ENCODE measurements at places on chromosomes 2 and 18.

DNA sequence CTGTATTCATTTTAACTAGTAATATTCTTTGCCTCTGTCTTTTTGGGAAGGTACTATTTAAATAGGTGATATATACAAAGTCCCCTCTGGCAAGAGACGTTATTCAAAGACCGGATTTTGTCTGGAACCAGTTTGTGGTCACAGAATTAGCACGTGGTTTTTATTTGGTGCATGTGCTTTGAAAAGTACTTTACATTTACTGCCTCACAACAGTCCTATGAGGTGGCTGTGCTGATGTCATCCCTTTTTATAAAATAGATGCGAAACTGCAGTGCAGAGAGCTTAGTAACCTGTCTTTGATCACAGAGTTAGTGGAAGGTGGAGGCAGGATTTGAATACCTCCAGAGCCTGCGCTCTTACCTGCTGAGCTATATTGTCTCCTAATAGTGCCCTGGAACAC is 4.0 kb downstream of the LPIN1 start:
- no peak for DNase-seq

GRCh38 chr2:222294996-222295367 is 3.8 kb downstream of the PAX3 start:
- DNase-seq, result no peak

- DNase-seq, result no peak
Measured at GRCh38 chr2:67895227-67895941, 167.4 kb downstream of the C1D start.

DNA sequence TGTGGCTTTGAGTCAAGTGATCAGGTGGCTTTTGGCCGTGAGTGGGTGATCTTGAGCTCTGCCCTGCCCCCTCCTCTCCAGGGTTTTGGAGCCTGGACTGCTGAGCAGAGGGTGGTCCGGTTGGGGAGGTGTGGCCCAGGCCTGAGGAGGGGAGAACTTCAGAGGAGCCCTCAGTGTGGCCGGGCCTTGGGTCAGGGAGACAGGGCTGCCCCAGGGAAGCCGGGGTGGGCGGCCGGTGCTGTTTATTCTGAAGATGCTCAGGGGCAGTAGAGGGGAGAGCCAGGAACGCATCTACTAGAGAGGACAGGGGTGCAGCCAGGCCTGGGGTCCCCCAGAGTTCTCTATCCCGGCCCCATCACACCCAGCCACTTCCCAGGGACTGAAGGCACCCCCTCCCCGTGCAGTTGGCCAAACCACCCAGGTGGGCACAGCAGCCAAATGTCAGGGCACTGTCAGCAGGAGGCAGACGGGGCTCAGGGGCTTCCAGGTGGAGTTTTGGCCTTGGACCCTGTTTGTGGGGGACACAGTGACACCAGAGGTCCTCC is 963 bp downstream of the ERFE start:
- no peak for DNase-seq

DNA sequence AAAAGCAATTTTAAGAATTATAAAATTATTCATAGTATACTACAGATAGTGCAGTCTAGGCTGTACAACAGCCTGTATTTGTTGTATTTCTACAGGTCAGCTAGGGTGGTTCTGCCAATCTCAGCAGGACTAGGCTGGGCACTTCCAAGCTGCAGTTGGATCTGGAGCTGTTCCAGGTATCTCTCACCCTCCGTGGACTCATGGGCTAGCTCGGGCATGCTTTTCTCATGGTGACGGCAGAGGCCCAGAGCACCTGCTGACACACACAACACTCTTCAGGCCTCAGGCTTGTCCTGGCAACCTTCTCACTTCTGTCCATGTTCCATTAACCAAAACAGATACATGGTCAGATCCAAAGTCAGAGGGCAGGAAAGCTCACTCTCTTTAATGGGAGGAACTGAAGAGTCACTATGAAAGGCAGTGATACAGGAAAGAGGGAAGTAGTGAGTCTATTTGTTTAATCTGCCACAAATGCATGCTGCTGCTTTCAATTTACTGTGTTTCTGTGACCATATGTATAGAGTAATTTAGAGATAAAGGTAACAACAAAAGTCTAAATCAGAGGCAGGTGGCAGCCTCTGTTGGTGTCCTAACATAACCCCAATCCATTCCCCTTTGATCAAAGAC is 462.4 kb upstream of the ACVR2A start:
- no peak for DNase-seq

GRCh38 chr2:68000170-68000825 is 62.5 kb downstream of the C1D start:
- DNase-seq, result no peak

DNA sequence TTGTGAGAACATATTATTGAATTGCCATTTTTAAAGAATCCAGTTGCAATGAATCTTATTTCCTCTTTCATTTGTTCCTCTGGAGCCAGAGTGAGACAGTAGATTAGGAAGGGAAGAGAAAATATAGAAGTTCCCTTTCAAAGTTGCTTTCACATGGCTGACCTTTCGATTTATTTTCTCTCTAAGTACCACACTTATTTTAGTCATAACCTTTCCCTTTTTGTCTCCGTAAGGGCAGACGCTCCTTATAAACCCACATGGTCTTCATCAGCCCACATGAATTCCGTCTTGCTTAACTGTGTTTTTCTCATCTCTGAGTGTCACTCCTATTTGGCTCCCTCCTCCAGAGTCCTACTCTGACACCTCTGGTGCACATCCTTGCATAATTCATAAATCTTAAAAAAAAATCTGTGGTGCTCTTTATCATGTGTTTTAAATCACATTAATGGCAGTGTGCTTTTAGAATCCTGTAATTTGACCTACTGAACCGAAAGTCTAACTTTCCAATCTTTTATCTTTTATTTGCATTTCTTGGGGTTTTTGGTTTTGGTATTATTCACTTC is 38.5 kb upstream of the ZNF396 start:
- DNase-seq, result no peak

GRCh38 chr2:209613649-209614305 is 157.9 kb upstream of the UNC80 start:
- DNase-seq, result no peak

DNA sequence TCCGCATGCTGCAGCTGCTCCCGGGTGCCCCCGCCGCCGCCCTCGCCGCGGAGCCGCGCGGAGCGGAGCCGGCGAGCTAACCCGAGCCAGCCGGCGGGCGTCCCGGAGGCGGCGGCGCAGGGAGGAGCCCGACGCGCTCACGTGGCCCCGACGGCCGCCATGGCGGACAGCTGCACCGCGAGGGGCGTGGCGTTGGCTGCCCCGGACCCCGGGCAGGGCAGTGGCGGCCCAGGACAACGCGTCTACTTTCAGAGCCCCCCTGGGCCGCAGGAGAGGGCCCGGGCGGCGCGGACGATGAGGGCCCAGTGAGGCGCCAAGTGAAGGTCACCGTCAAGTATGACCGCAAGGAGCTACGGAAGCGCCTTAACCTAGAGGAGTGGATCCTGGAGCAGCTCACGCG is 30.0 kb upstream of the CCNYL1 start:
- DNase-seq, result no peak

DNA sequence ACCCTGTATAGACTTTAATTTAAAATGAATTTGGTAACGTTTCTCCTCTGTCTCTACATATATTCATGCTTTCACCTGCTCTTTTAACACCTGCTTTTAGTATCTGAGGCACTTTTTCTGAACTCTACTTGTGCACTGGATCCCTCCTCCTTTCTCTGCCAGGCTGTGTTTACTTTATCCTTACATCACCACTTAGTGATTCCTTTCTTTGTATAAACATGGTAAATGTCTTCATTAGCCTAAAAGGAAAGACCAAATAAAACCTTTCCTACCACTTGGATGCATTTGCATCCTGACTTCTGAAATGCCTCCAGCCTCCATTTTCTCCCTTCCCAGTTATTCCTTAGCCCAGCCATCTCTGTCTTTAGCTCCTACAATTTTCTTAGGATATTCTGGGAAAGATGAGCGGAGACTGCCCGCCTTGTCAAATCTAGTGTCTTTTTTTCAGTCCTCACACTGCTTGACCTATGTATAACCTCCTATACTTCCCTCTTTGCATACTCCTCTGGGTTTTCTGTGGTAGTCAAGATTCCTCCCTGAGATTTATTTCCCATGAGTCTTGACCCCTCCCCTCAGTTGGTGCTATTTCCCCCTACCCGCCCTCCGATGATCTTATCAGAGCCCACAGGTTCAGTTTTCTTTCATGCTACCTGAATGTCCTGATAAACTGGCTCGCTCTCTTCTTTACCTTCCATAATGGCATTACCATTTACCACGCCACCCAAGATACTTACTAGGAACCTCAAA is 44.8 kb downstream of the REL start:
- no peak for DNase-seq

- no peak for DNase-seq
Measured at GRCh38 chr2:9327873-9328352, 95.4 kb downstream of the ITGB1BP1 start.

GRCh38 chr18:41324020-41324791 is 630.8 kb upstream of the PIK3C3 start:
- no peak for DNase-seq

- no peak for DNase-seq
Measured at GRCh38 chr2:4678927-4679326, 975.6 kb downstream of the DCDC2C start.

GRCh38 chr2:144475569-144476275 is 44.2 kb downstream of the ZEB2 start:
- no peak for DNase-seq

GRCh38 chr2:131034122-131035051 is 58.9 kb downstream of the FAM168B start:
- peak; percentile 59 for DNase-seq

DNA sequence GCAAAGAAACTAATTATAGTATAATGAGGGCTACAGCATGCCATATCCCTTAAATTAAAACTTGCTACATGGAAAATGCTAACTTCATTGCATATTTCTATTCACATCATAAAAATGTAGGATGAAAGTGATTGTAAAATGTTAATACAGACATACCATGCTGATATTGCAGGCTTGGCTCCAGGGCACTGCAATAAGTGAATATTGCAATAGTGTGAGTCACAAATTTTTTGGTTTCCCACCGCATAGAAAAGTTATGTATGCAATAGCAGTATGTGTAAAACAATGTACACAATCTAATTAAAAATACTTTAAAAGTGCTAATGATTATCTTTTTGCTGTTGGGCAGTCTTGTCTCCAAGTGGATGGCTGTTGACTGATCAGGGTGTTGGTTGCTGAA is 162.1 kb downstream of the CD8B2 start:
- no peak for DNase-seq

- DNase-seq, result no peak
Measured at GRCh38 chr2:119941981-119942513, 70.8 kb upstream of the EPB41L5 start.

- DNase-seq, result no peak
Measured at GRCh38 chr2:222526480-222527277, 102.3 kb downstream of the SGPP2 start.

GRCh38 chr2:113705982-113706523 is 50.4 kb downstream of the SLC35F5 start:
- DNase-seq, result no peak

- no peak for DNase-seq
Measured at GRCh38 chr2:129748653-129749052, 230.8 kb upstream of the RAB6C start.

GRCh38 chr2:172962824-172963223 is 112.8 kb upstream of the MAP3K20 start:
- no peak for DNase-seq

DNA sequence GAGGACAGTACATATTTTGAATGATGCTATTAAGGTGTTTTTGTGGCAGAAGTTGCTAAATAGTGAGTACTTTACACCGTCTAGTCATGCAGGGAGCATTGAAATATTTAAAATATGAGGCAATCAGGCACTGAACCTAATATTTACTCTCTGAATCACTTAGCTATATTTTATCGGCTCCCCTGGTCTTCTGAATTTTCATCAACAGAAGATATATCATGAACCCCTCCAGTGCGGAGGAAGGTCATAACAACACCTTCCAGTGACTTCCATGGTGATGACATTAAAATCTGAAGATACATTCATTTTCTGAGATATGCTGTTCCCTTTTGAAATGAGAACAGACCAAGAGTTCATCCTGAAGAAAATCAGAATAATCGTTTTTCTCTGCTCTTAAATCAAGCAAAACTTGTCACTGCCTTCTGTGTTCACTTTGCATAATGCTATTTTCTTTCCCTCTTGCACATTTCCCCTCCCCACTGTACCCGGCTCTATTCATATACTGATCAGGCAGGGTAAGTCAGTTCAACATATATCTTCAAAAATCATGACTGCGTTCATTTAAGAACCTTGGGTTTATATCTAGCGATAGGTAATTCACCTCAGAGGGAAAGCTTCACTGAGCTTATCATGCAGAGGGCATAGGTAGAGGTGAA is 729.9 kb upstream of the GYPC start:
- DNase-seq, result no peak

- no peak for DNase-seq
Measured at GRCh38 chr2:66730441-66730840, 295.5 kb downstream of the MEIS1 start.

- no peak for DNase-seq
Measured at GRCh38 chr2:49940626-49941025, 786.3 kb upstream of the FSHR start.

- DNase-seq, result no peak
Measured at GRCh38 chr2:157058161-157058560, 199.3 kb upstream of the GALNT5 start.

- no peak for DNase-seq
Measured at GRCh38 chr18:58928386-58928785, 63.7 kb downstream of the ZNF532 start.

DNA sequence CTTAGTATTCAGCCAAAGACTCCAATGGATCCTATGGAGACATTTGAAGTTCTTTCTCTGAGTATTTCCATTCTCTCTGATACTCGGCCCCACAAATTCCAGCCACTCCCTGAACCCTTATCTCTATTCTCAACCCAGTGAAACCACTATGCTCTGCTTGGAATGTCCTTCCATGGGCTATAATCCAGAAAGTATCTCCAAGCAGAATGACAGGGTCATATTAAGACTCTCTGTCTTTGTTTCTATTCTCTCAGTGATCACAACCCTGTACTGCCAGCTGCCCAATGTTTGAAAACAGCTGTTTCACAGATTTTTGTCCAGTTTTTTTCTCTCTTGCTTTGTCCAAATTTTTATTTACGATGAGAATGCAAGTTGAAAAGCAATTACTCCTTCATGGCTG is 21.9 kb downstream of the CHMP3 start:
- no peak for DNase-seq

- DNase-seq, result no peak
Measured at GRCh38 chr2:5203134-5203755, 488.9 kb upstream of the SOX11 start.

Measured in hypothalamus (tissue), 51 donors.